ENCODE measurements at places on chromosomes 1 and 21. TPM values are rescaled to one million over a fixed set of nuclear protein-coding genes. Genes with fewer than 3 reads are reported as not detected.

The TNFRSF8 gene
- 0.22 TPM for total RNA-seq

The OR2T11 gene
- not detected for total RNA-seq

DNA sequence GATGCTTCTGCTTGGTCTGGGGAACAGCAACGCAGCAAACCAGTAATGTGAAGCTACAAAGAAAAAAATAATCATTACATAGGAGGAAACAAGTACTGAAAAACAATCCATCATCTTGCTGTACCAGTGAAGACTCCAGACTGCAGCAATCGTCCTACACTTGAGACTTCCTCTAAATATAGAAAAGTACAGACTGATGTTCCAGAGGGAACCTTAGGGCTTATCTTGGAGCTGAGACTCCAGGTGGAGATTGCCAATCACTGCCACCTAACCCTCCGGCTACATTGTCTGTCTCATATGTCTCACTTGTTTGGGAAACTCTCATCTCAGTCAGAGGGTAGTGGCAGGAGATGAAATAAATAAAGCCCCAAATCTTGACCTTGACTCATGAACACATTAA, 9.4 kb upstream of the UHMK1 start:
- DNase-seq = no peak
- H3K27me3 ChIP-seq = peaks cover 6% of the 10 kb centered on the region
- H3K4me3 ChIP-seq = no peak overlapping the region
- no peaks in the 10 kb centered on the region for H3K4me1 ChIP-seq
- H3K36me3 ChIP-seq = no peaks in the 10 kb centered on the region
- no peak overlapping the region for H3K27ac ChIP-seq

- H3K27ac ChIP-seq = peak overlapping the region; percentile 74
- peaks cover 20% of the 10 kb centered on the region for H3K4me1 ChIP-seq
- no peak overlapping the region for H3K4me3 ChIP-seq
- peaks cover 34% of the 10 kb centered on the region for H3K36me3 ChIP-seq
Measured at GRCh38 chr1:225834417-225835329, 24.7 kb downstream of the EPHX1 start.

The OR2T35 gene
- total RNA-seq = not detected

The SIK1 gene
- 2.7 TPM for total RNA-seq

The SPRR2A gene
- total RNA-seq = not detected

DNA sequence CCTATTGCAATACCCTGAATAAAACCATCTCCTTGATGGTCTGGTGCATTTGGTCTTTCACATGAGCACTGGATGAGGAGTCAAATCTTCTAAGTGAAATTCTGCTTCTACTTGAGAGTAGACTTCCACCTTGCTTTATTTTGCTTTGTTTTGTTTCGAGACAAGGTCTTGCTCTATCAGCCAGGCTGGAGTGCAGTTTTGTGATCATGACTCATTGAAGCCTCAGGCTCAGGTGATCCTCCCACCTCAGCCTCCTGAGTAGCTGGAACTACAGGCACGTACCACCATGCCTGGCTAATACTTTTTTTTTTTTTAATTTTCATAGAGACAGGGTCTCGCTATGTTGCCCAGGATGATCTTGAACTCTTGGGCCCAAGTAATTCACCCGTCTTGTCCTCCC, 65.8 kb upstream of the F3 start:
- no peaks in the 10 kb centered on the region for H3K4me1 ChIP-seq
- H3K27ac ChIP-seq = no peak overlapping the region
- no peaks in the 10 kb centered on the region for H3K27me3 ChIP-seq
- no peaks in the 10 kb centered on the region for H3K36me3 ChIP-seq
- no peak overlapping the region for H3K4me3 ChIP-seq
- DNase-seq = no peak

DNA sequence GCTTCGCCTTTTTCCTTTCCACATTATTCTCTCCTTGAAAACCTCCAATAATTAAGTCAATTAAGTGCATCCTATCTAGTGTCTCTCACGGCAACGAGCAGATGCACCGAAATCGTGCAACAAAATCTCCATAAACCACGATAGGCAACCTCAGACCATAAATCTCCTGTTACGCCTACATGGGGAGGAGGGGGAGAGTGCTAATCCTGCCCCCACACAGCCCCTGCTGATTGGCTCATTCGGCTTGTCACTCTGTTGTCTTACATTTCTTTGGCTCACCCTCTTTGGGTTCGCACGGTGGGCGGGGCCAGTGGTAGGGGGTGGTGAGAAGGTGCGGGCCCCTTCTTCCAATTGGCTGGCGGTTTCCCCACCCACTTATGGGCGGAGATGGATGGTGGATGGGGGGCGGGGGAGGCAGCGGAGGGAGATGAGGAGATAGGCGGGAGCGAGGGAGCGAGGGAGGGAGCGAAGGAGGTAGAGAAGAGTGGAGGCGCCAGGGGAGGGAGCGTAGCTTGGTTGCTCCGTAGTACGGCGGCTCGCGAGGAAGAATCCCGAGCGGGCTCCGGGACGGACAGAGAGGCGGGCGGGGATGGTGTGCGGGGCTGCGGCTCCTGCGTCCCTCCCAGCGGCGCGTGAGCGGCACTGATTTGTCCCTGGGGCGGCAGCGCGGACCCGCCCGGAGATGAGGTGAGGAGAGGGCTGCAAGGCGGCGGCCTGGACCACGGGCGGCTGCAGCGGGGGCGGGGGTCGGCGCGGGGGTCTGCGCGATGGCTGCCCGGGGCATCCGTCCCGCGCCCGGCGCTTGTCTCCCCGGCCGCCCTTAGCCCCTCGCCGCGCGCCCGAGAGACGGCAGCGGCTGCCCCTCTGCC, at the start of gene ITSN1:
Gene ITSN1, plus strand, starts transcription at position 475 of the 869 bp plus-strand sequence. CDS start 76,328 bp downstream, outside the sequence.
- DNase-seq = peak; percentile 100
- H3K4me3 ChIP-seq = peak within 1 kb of the TSS; percentile 75
- peak within 1 kb of the TSS; percentile 94 for H3K27ac ChIP-seq
- H3K4me1 ChIP-seq = peaks cover 11% of the 10 kb centered on the region

- no peaks in the 10 kb centered on the region for H3K36me3 ChIP-seq
- DNase-seq = no peak
- H3K27ac ChIP-seq = no peak overlapping the region
- H3K4me3 ChIP-seq = no peak overlapping the region
- H3K4me1 ChIP-seq = no peaks in the 10 kb centered on the region
- H3K27me3 ChIP-seq = no peaks in the 10 kb centered on the region
Measured at GRCh38 chr1:19743793-19744192, 55.9 kb downstream of the TMCO4 start.

The ZNF697 gene
- total RNA-seq = 10.1 TPM

The HOOK1 gene
- 1.9 TPM for total RNA-seq

- no peaks in the 10 kb centered on the region for H3K36me3 ChIP-seq
- peaks cover 7% of the 10 kb centered on the region for H3K27me3 ChIP-seq
- H3K27ac ChIP-seq = no peak overlapping the region
- no peak overlapping the region for H3K4me3 ChIP-seq
- no peak for DNase-seq
Measured at GRCh38 chr1:3040004-3040403, 18.7 kb downstream of the ACTRT2 start.

DNA sequence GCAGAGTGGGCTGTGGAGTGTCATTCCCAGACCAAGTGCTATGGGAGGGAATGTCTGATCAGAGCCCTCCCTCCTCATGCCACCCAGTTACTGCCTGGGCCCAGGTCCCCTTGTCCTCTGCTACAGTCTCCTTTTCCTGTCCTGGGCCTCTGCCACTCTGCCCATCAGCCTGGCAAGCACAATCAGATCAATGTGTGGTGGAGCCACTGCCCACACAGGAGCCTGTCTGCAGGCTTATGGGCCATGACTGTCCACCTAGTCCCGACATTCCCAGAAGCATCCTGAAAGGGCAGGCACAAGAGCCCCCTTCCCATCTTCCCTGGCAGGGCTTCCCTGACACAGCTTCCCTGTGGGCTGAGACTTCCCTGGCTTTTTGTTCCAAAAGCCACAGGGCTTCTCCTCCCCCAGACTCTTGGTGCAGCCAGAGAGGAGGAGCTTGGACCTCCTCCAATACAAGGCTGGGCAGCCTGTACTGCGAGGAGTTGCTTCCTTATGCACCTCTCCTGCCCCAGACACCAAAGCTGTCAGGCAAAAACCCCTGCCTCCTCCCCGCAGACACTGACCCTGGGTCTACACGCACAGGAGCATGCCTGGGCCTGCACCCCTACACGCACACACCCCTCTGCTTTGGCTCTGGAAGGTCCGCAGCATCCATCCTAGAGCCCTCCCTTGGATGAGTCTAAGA, 29.2 kb upstream of the CNTN2 start:
- DNase-seq = peak; percentile 83
- H3K4me3 ChIP-seq = no peak overlapping the region
- no peaks in the 10 kb centered on the region for H3K27me3 ChIP-seq
- no peaks in the 10 kb centered on the region for H3K36me3 ChIP-seq
- H3K4me1 ChIP-seq = peaks cover 26% of the 10 kb centered on the region

- DNase-seq = no peak
- H3K36me3 ChIP-seq = no peaks in the 10 kb centered on the region
- no peaks in the 10 kb centered on the region for H3K27me3 ChIP-seq
- H3K4me1 ChIP-seq = no peaks in the 10 kb centered on the region
- no peak overlapping the region for H3K4me3 ChIP-seq
Measured at GRCh38 chr1:188363943-188364342, 1535.2 kb downstream of the PLA2G4A start.

DNA sequence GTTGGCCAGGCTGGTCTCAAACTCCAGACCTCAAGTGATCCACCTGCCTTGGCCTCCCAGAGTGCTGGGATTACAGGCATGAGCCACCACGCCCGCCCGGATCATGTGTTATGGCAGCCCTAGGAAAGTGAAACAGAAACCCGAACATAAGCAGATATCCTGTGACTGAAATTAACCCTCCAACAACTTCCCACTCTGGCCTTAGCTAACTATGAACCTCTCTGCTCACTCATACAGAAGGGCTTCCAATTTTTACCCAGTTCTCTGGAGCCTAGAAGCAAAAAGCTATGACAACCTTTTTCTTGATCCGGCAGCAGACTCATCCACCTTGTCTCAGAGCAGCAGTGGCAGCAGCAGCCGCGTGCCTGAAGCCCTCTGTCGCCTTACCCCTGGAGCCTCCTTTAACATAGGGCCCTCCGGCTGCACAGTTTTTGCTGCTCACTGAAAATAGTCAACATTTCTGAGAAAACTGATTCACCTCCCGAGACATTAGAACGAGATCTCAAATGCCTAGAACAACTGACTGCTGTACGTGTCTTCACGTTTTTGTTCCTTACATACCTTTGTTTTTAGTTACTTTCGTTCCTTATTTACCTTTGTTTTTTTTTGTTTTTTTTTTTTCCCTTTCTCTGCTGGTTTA, 9.3 kb downstream of the CBR1 start:
- peaks cover 2% of the 10 kb centered on the region for H3K27me3 ChIP-seq
- H3K36me3 ChIP-seq = no peaks in the 10 kb centered on the region
- H3K4me1 ChIP-seq = peaks cover 3% of the 10 kb centered on the region
- no peak overlapping the region for H3K27ac ChIP-seq

DNA sequence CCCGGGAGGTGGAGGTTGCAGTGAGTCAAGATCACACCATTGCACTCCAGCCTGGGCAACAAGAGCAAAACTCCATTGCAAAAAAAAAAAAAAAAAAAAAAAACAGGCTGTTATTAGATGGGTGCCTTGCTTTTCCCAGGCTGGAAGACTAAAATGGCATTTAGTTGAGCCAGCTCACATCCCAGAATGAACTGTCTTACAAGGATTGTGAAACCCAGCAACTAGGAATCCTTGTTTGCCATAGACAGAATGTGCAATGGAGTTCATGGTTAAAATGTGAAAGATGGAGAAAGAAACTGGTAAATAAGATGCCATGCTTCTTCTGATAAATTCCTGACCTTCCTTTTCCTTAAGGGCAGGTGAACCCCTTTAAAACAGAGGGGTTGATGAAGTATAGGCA, 215.8 kb upstream of the GREM2 start:
- H3K4me1 ChIP-seq = no peaks in the 10 kb centered on the region
- no peak for DNase-seq
- no peak overlapping the region for H3K27ac ChIP-seq
- no peaks in the 10 kb centered on the region for H3K36me3 ChIP-seq
- no peaks in the 10 kb centered on the region for H3K27me3 ChIP-seq
- H3K4me3 ChIP-seq = no peak overlapping the region

DNA sequence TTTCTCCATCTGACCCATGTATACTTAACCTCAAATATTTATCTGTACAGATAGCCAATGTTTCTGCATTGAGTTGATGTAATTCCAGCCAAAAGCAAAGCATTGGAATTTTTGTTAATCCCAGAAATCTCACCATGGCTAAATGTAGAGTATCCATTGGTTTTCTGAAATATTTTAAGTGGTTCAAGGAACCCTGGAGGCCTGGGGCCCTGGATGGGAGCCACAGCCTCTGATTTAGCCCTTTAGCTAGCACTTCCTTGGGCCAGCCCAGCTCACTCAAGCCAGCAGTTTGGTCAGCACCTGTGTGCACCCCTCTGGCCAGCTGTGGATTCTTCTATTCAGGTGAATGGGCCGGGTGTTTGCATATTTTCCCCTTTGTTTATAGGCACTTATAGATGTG, 18.8 kb upstream of the EPS8L3 start:
- H3K27me3 ChIP-seq = peaks cover 14% of the 10 kb centered on the region
- peak; percentile 66 for DNase-seq
- no peaks in the 10 kb centered on the region for H3K36me3 ChIP-seq
- peak overlapping the region; percentile 7 for H3K27ac ChIP-seq
- no peak overlapping the region for H3K4me3 ChIP-seq

The APCS gene
- total RNA-seq = not detected

DNA sequence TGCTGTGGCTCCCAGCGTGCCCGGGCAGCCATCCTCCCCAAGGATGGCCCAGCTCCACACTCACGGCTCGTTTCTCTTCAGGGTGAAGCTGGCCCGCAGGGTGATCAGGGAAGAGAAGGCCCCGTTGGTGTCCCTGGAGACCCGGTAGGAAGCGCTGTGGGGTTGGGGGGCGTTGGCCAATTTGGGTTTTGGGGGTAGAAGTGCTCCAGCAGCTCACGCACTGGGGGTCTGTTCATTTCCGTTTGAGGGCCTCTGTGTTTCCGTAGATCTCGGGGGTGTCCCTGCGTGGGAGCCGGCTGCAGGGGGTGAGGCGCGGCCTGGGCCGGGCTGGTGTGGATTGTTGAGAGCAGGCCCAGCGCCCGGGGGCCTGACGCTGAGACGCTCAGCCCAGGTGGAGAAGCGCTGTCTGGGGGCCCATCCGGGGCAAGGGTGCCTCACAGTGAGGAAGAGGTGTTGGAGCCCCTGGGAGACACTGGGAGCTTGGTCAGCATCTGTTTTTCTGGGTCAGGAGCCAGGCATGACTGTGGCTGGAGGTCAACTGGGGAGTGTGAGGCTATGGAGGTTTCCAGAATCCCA, 12.6 kb downstream of the COL6A1 start:
- H3K27me3 ChIP-seq = no peaks in the 10 kb centered on the region
- DNase-seq = no peak
- H3K4me1 ChIP-seq = peaks cover 24% of the 10 kb centered on the region
- no peak overlapping the region for H3K27ac ChIP-seq
- H3K36me3 ChIP-seq = peaks cover 97% of the 10 kb centered on the region
